ENCODE measurements at places on chromosomes 1 and 21. TPM values are rescaled to one million over a fixed set of nuclear protein-coding genes. Genes with fewer than 3 reads are reported as not detected.

DNA sequence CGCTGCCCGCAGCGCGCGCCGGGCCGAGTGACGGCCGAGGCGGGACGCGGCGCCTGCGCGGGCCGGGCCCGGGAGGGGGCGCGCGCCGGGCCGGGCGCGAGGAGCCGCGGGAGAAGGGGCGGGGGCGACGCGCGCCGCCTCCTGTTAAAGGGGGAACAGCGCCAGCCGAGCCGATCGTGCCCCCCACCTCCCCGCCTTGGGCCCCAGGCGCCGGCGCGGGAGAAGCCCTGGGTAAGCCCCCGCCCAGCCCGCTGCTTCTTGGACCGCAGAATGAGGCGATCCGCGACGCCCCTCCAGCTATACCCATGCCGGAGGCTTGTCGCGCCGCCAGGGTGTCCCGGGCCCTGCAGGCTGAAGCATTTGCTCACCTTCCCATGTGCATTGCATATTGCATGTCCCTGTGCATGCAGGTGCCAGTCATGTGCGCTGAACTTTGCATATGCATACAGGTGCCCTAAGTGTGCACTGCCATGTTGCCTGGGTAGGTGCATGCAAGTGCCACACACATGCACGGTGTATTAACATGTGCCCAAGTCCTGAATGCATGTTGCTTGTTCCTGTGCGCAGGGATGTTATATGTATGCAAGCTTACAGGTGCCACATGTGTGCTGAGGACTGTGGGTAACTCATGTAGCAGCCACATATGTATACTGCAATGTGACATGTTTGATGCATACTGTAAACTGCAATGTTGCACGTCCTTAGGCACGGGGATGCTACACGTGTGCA lies at the start of gene ADGRB2:
Gene ADGRB2, minus strand, starts transcription at position 29 of the 729 bp plus-strand sequence. CDS start 7,119 bp downstream, outside the sequence.
- no peak for DNase-seq

GRCh38 chr1:153058154-153058553 lies 842 bp upstream of the SPRR2A start:
- DNase-seq, result no peak

GRCh38 chr1:76782809-76783208 lies 84.5 kb upstream of the ST6GALNAC5 start:
- DNase-seq, result no peak

DNA sequence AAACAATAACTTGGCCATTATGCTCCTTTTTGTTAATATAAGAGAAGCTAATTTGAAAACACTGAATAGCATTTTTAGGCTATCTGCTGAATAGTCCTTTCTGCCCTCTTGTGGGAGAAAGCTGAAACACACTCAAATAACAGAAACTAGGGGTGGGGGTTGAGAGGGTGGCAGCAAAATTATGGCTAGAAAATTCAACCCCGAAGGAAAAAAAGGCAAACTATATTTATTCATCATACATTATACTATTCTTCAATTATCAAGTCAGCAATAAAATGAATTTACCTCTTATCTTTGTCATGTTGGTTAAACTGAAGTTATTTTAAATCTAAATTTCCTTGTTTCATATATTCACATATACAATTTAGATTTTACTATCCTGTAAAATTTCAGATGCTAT lies 255.9 kb downstream of the FAF1 start:
- DNase-seq, result no peak

- no peak for DNase-seq
Observed at GRCh38 chr1:199081739-199082138, 442.9 kb downstream of the PTPRC start.

DNA sequence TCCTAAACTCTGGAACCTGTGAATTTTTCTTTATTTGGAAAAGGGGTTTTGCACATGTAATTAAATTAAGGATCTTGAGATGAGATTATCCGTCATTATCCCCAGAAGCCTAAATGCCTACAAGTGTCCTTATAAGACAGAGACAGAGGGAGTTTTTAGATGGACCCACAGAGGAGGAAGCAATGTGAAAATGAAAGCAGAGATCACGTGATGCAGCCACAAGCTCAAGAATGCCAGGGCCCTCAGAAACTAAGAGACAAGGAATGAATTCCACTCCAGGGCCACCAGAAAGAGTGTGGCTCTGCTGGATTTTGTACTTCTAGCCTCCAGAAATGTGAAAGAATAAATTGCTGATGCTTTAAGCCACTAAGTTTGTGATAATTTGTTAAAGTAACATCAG lies 183.6 kb upstream of the UBE2U start:
- DNase-seq, result no peak

DNA sequence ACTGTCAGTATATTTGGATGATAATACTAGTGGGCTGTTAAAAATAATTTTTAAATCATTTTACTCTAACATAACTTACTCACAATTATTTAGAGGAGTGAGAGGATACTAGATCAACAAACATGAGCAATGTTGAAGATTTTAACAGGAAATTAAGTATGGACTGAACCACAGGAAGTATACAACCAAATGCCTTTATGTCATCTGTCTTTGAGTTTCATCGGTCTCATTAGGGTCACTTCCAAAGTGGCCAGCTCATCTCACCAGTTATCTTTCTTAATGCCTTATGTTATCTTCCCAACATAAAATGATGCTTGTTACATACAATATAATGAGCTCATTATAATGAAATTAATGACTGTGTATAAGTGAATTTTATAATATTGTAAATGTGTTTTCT lies 1.5 kb upstream of the RGS1 start:
- DNase-seq, result no peak

DNA sequence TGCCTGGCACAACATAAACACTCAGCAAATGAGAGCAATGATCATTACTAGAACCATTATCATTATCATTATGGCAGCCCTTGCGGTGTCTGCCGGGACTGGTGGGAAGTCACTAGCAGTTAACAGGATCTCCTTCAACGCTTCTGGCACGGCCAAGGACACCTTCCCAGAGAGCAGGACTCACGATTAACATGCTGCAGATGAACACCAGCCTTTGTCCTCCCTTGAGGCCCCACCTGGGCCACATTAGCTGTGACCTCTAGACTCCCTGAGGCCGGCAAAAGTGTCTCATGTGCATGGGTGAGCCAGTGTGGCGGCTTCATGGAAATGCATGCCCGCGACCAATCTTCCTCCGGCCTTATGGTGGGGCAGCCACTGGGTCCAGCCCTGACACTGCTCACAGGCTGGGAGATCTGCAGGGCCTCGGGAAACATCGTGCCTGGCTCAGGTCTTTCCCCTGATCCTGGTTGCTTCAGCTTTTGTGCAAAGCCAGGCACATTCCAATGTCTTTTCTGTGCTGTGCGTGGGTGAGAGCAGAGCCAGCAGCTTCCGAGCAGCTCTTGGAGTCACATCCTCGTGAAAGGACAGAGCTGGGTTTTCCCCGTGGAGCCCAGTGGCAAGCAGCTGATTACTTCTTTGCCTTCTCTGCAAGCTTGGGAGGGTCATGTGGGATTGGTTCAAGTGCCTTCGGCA lies 107.3 kb downstream of the HMGB4 start:
- no peak for DNase-seq

SHISAL2A gene
- not detected for polyA plus RNA-seq

ANGPTL1 gene
- not detected for polyA plus RNA-seq
